ENCODE measurements at places on chromosomes 16 and 17.
A peak's percentile ranks its signal among the peaks of the same experiment; 100 is the strongest.

DNA sequence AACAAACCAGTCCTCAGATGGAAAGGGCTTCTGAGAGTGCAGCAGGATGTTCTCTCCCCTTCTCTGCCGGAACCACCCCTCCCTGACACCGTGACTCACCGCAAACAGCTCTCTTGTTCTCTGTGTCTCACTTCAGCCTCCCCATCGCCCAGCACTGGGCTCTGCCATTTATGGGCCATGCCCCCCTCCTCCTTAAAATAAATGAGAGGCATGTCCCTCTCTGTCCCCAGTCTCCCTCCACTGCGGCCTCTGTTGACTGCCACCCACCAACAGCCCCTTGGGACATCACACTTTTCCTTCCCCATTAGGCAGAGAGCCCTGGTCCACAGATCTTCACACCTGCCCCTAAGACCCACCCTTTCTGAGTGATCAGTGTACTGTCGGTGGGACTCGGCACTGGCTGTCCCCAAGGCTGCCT, 6.3 kb downstream of the CCDC102A start:
- DNase-seq: peak; percentile 65

DNA sequence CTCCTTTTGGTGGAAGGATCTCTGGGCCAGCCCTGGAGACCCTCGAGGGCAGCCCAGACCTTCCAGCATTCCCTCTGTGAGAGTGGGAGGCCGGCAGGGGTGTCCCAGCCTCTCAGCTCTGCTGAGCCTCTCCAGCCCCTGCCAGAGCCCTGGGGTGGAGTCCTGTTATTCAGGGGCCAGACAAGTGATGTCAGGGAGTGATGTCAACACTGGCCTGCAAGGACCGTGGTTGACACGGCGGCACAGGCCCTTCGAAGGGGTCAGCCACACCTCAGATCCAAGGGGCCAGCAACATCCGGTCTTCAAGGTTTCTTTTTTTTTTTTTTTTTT, 231.2 kb downstream of the KATNIP start:
- no peak for DNase-seq

GRCh38 chr16:85172455-85173145, 60.3 kb upstream of the CIBAR2 start:
- no peak for DNase-seq

DNA sequence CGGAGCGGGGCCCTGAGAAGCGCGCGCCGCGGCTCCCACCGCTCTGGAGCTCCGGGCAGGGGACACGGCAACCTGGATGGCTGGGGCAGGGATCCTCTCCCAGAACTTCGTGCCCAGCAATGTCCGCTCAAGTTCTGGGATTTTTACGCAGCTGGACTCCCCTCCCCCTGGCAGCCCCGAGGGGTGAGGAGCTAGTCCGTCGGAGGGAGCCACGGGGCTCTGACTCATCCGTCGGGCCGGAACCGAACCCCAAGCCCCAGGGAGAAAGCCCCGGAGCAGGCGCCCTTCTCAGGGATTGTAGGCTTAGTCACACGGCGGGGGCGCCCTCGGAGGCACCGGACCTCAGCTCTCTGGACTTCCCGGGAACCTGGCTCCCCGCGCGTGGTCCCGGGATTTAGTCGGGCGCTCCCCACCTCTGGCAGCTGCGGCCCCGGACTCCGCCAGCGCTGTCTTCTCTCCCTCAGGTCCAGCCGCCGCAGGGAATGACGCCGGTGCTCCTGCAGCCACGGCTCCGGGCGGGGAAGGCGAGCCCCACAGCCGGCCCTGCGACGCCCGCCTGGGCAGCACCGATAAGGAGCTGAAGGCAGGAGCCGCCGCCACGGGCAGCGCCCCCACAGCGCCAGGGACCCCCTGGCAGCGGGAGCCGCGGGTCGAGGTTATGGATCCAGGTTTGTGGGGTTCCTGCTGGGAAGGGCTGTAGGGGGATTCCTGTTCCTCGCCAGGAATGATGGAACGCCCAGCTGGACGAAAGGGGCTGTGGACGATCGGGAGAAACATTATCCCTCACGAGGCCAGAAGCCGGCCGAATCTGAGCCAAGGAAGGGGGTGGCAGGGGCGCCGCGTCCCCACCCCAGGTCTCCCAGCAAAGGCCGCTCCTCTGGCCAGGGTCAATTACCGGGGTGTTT, 830 bp downstream of the SPHK1 start:
- DNase-seq: peak; percentile 98

DNA sequence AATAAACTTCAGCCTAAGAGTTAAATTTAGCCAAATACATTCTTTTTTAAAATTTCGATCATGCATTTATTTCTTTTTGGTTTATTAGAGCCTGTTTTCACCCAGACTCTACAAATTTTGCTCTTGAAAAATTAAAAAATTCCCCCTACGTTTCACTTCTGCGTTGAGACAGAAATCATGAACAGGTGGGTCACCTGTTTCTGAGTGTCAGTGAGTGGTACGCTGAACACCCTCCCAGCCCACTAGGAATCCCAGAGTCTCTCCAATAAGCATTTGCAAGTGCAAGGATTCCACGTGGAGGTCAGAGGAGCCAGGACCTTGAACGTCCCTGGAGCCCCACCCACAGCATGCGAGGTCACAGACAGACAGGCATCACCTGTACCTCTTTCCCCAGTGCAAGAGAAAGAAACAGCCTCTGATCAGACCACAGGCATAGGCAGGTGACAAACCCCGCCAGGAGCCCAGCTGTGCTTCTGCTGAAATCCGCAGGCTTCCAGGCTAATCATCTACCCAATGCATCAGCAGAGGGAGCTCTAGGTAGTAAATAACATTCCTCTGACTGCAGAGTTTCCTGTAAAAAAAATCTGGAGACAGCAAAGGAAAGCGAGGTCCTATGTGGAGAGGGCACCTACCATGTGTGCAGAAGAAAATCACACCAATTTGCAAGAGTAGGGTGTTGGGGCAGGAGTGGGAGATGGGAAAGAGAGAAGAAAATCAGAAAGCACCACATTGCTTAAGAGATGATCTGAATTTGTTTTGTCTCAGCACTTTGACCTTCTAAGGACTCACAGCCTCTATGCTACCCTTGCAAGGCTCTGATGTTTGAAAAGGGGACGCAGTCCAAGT, 5.9 kb upstream of the XYLT1 start:
- DNase-seq: peak; percentile 60

GRCh38 chr16:58198022-58198683, at the start of gene CSNK2A2:
CSNK2A2 (minus strand) TSS chr16:58198106; CDS start chr16:58197736, 370 bp downstream.
- DNase-seq: peak; percentile 97

- DNase-seq: peak; percentile 74
These were observed 46.9 kb downstream of the IRX6 start for GRCh38 chr16:55370762-55371482.

DNA sequence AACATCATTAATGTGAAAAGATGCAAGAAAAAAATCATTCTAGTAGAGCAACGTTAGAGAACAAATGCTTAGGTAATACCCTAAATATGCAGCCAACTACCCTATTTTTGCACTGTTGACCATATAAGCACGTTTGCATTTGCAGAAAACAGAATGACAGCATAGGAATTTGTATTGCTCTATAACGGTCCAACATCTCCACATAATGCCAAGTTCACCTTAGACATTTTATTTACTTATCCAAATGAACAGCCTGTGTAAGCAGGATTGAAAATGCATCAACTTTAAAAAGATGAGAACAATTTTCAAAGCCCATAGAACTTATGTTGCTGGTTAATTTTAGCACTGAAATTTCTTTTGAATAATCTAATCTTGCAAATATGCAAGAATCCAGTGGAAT, 19.1 kb upstream of the RSL1D1 start:
- no peak for DNase-seq

DNA sequence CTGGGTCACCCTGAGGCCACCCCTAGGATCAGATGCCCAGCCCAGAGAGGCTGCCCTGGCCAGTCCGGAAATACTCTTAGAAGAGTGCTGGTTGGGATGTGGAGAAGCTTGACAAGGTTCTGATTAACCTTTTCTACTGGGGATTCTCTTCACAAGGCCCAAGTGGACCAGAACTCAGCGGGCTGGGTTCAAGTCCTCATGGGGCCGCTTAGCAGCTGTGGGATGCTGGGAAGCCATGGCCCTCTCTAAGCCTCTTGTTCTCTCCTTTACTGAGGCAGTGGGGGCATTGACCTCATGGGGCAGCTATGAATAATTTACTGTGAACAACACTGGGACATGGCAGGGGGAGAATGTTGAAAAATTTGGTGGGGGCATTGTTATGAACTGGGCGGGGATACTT, 92.8 kb downstream of the CYLD start:
- DNase-seq: no peak

GRCh38 chr17:71505200-71505599, 615.6 kb upstream of the SOX9 start:
- no peak for DNase-seq

DNA sequence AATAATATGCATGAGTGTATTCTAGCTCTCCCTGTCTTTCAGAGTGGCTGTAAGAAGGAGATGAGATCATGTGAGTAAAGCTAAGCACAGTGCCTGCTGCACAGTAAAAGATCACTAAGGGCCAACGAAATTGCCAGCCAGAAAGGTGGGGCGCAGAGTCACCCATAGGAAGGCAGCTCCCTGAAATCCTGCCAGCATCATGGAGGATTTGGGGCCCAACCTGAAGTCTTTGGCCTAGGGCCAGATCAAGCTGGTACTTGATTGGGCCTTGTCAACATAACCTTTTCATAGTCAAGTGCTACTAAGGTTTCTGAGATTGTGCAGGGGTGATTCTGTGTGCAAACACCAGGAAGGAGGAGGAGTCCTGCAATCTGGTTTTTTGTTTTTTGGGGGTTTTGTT, 16.5 kb downstream of the SCNN1B start:
- no peak for DNase-seq

DNA sequence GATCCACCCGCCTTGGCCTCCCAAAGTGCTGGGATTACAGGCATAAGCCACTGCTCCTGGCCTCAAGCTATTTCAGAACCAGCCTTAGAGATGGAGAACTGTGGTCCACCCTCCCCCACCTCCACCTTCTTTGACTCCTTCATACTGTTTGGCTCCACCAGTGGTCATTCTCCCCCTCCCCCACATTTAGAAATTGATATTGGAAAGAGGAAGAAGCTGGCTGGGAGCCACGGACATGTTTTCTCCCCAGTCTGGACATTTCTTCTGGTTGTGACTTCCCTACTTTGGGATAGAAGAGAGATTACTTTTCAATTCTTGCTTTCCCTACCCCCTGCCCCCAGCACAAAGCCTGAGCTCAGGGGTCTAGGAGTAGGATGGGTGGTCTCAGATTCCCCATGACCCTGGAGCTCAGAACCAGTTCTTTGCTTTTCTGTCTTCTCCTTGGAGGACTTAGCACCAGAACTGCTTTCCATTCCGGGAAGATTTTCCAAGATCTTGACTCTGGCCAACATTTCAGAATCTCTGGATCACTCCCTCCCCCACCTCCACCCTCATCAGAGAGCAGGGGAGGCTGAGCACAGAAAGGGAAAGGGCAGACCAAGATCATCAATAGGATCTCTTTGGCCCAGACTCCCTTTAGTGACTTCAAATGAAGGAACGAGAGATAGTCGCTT, 16.3 kb downstream of the CAVIN1 start:
- DNase-seq: peak; percentile 51

DNA sequence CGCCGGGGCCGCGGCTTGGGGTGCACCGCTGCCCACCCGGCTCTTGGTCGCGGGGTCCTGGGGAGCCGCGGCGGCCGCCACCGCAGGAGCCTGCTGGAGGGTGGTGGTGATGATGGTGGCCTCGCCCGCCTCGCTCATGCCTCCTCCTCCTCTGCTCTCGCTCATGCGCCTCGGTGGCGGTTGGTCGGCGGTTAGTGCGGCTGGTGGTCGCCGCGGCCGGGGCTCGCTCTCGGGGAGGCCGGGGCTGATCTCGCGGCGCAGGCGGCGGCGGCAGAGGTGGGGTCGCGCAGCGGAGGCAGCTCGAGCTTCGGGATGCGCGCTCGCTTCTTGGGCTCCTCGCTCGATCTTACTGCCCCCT, 41.6 kb downstream of the AHSP start:
- peak; percentile 0 for DNase-seq

DNA sequence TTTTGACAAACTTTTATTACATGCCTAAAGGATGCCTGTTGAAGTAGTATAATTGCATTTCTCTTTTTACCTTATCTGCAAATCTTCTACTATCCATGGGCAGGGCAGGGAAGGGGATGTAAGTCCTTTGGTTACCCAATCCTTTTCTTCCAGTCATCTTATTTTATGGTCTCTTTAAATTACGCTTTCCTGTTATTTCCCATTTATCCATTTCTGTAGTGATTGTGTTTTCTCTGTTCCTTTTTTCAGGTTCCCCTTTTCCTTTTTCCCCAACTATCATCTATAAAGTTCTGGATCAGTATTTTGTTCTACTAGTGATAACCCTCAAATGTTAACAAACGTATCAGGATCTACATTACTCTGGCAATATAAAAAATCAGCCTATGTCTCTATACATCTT, 3.3 kb upstream of the ABCA9 start:
- DNase-seq: peak; percentile 81

- DNase-seq: no peak
These were observed 388.3 kb downstream of the CA10 start for GRCh38 chr17:51770027-51770759.

DNA sequence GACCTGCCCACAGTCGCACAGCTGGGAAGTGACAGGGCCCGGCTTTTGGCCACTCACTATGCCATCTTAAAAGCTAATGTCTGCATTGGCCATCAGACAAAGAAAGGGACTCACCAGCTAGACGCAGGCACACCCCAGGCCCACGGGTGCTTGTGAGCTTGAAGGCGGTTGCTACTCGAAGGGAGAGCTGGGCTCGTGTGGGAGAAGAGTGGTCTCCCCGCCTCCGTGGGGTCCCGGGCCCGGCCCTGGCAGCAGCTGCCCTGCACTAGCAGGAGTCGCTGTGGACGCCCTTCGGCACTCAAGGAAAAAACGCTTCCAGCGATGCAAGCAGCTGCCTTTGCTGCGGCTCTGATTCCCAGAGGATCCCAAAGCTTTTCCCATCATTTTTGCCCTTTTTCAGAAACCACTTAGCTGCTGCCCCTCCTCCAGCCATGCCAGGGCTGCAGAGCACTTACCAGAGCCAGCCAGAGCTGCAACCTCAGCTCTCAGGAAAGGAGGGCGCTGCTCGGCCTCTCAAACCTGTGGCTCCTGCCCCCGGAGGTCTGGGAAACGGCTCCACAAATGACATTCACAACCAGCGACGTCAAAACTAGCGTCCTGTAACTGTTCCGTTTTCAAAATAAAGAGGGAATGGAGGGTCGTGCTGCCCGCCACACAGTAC, 12.3 kb downstream of the TRPV1 start:
- no peak for DNase-seq

GRCh38 chr17:19724501-19725420, 8.4 kb upstream of the SLC47A2 start:
- DNase-seq: peak; percentile 97

- peak; percentile 84 for DNase-seq
These were observed 148.7 kb upstream of the ZFHX3 start for GRCh38 chr16:73196670-73197069.

DNA sequence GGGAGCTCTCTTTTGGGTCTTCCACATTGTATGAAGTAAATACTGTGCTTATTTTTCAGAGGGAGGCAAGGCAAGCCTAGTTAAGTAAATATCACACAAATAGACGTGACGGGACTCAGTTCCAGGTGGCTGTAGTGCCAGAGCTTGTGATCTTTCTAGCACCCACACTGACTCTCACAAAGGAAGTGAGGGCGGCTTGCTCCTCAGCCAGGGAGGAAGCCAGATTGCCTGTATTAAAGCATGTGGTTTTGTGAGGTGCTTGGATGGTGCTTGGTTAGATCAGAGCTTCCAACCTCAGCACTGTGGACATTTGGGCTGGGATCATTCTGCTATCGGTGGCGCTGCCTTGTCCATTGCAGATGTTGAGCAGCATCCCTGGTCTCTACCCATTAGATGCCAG, 80.1 kb downstream of the VAT1L start:
- no peak for DNase-seq

- no peak for DNase-seq
These were observed 174.3 kb downstream of the FOXL1 start for GRCh38 chr16:86752582-86753175.

All from suppressor macrophage treated with lipopolysaccharide for 1 hour (primary cell).